ENCODE measurements at places on chromosomes 3 and 15.

GRCh38 chr3:127299276-127299675, 11.4 kb upstream of the PRR20G start:
- no peak for DNase-seq

DNA sequence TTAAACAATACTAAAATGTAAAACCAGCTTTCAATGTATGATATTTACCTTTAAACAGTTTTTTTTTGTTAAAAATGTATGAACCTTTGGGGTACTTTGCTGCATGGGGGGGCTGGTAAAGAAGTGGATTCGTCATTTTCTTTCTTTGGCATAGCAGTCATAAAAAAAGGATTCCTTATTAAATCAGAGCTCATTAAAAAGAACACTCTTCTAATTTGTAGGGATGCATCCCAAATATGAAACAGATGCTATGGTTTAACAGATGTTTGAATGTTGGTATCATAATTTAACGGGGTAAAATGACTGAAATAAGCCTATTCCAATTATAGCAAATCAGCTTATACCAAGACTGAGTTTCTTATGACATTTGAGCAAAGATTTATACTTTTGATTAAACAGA, 234.4 kb downstream of the BBX start:
- DNase-seq: no peak

- DNase-seq: no peak
Observed at GRCh38 chr3:143924522-143925285, 46.9 kb upstream of the DIPK2A start.

GRCh38 chr3:12141350-12141749, 17.4 kb downstream of the TIMP4 start:
- no peak for DNase-seq

GRCh38 chr3:52323526-52324295, 7.6 kb downstream of the DNAH1 start:
- DNase-seq: no peak

DNA sequence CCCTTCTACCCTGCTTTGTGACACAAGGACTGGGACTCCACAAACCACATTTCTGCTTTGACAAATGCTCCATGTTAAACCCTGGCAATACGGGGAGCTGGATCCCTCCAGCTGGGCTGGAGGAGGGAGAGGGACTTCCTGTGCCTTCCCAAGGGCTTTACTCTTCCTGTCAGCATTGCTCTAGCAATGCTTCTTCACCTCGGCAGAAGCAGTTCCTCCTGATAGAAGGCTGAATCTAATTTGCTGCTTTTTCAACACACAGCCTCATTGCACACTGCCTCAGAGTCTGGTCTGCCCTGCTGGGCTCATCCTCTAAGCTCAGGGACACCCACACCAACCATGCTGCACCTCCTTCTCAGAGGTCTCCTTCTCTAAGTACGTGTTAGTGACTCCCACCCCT, 142.8 kb upstream of the SMAD3 start:
- no peak for DNase-seq

GRCh38 chr3:10946526-10946925, 46.0 kb upstream of the SLC6A1 start:
- DNase-seq: no peak

DNA sequence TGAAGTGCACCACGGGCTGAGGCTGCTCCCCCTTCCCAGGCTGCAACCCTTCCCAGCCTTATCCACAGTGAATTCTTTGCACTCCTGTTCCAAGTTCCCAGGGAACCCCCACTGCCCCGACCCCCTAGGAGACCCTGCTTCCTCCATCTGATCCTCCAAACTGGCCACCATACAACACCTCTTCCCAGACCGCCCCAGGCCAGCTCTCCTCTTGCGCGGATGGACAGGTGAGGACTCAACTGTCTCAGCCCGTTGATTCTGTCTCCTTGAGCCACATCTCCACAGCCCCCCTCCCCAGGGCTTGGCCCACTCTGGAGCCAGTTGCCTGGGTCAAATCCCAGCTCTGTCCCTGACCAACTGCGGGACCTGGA, 21.7 kb downstream of the GRIP2 start:
- DNase-seq: no peak

- DNase-seq: no peak
Observed at GRCh38 chr3:193641440-193641775, 48.4 kb downstream of the OPA1 start.

DNA sequence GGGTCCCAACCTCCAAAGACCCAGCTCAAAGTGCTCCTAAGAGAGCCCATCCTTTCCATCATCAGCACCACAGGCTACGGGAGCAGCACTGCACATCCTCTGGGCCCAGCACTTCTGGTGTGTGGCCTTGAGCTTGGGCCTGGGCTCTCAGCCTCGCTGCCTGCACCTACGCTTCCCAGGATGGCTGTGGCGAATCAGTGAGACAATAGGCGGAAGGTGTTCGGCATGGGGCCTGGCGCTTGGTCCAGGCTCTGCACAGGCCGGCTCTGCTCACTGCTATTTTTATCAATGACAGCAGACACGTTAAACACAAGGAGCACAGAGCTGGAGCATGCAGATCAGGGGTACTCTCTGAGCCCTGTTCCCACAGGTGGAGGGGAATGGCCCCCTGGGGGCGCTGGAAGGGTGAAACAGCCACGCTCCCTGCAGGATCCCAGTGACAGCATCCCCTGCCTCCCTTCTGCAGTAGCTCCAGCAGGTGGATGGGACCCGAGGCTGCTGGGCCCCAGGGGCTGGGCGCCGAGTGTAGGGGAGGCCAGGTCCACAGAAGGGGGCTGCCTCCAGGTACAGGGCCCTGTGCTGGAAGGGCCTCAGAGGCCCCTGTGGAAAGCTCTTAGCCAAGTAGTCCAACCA, 90.0 kb upstream of the RPL32 start:
- DNase-seq: no peak

GRCh38 chr15:86382341-86382740, 302.7 kb downstream of the AGBL1 start:
- DNase-seq: no peak

GRCh38 chr3:54932606-54933005, 4.7 kb upstream of the LRTM1 start:
- no peak for DNase-seq

- no peak for DNase-seq
Observed at GRCh38 chr3:191649626-191650025, 188.7 kb downstream of the PYDC2 start.

- no peak for DNase-seq
Observed at GRCh38 chr3:136276049-136276755, 26.1 kb downstream of the PCCB start.

DNA sequence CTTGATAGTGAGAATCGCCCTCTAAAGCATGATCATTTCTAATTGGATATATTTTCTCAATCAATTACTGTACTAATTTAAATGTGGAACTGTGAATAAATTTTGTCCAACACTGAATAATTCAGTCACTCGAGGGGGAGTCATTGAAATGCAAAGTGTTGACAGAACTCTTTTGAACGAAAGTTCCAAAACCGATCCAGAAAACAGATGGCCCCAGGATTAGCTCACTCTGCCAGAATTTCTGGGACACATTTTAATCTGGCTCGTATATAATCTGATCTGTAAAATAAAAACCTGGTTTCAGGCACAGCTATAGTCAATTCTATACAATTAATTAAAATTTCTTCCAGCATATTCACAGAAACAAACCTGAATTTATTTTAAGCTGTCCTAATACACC, 580.4 kb downstream of the ROBO1 start:
- no peak for DNase-seq

- peak; percentile 11 for DNase-seq
Observed at GRCh38 chr15:72155003-72155621, 36.9 kb downstream of the SENP8 start.

DNA sequence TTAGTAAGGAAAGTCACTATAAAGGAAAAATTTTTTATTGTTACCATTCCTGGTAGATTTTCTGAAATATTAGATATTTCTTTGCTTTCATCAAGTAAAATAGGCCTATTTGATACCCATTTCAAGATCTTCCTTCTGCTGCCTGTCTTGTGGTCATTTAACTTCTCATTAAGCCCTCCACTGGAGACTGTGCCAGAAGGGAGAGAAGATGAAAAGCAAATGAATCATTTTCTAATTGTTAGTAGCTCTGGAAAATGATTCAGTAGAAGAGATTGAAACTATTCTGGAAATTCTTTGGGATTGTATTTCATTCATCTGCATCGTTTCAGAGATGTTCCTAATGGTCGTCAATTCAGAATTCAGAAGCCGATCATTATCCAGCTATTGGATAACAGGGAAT, 3.2 kb downstream of the KCTD6 start:
- no peak for DNase-seq

- DNase-seq: no peak
Observed at GRCh38 chr3:82261013-82261412, 499.6 kb upstream of the GBE1 start.

- DNase-seq: no peak
Observed at GRCh38 chr3:90253131-90253530, 1145.7 kb downstream of the EPHA3 start.

- DNase-seq: peak; percentile 17
Observed at GRCh38 chr15:44633603-44634002, 29.9 kb downstream of the SPG11 start.

GRCh38 chr3:157574531-157574930, 71.3 kb upstream of the VEPH1 start:
- no peak for DNase-seq

GRCh38 chr3:64445109-64445943, 220.1 kb upstream of the PRICKLE2 start:
- peak; percentile 64 for DNase-seq

DNA sequence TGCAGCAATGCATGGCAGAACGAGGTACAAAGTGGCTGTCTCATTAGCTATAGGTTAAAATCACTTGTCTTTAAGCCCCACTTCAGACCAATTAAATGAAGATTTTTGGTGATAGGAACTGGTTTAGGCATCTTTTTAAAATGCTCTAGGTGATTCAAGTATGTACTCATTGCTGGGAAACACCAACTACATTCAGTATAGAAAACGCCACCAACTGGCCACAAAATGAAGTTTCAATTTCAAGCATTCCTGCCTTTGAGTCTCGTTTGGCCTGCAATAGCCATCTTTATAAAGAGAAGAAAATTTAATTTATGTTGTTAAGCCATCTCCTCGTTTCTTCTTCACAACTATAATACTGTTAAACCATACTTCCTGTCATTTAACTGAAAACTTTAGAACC, 587.9 kb downstream of the GBE1 start:
- no peak for DNase-seq

Data from mesenchymal stem cell (in vitro differentiated cells and primary cell).